ENCODE measurements at places on chromosomes 2 and 18.

GRCh38 chr2:47354013-47354847 is 48.7 kb upstream of the MSH2 start:
- DNase-seq = no peak

- peak; percentile 95 for DNase-seq
Observed at GRCh38 chr2:74454654-74455511, at the start of gene INO80B. Gene INO80B, plus strand, starts transcription at chr2:74455087. Its CDS starts 30 bp downstream, at chr2:74455117.

DNA sequence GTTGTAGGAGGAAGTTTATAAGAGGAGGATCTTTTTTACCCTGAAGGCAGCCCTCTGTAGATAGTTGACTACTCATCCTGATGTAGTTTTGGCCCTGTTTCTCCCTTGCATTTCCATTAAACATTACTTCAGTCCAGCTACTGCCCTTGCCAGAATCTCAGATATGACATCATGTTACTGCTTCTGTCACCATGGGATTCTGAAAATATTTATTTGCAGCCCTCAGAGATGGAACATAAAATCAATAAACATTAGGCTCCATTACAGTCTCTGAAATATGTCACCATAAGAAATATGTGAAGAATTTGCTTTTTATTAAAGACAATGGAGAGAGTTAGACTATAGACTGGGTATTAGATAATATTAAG is 68.7 kb upstream of the STK39 start:
- DNase-seq = no peak

GRCh38 chr2:72007402-72007801 is 140.3 kb downstream of the CYP26B1 start:
- DNase-seq = no peak

DNA sequence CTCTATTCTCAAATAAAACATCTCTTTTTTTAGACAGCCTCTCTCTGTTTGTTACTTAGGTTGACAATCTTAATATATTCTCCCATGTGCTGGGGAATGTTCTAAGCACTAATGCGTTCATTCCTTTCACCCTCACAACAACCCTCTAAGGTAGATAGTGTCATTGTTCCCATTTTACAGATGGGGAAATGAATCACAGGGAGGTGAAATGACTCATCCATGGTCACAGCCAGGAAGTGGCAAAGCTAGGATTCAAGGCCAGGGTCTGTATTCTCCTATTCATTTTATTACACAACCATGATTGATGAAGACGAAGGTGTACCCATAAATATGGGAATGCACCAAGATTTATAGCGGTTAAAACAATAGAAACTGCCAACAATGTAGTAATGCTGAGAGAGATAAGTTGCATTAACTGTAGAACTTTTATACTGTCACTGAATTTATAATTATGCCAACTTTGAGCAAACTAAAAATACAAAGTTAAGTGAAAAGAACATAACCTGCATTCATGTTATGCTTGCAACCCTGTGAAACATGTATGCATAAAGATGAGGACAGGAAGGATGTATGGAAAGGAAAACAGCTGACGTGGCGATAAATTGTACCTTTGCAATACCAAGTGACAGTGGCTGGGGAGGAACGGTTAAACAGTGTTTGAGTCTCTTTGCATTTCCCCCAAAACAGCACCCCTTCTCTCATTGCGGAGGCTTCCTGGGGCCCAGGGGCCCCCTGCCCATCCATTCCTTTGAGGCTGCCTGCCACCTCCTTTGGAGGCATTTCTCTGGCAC is 257.7 kb upstream of the AGAP1 start:
- DNase-seq = no peak

GRCh38 chr18:22088996-22089640 is 80.3 kb upstream of the GATA6 start:
- no peak for DNase-seq

DNA sequence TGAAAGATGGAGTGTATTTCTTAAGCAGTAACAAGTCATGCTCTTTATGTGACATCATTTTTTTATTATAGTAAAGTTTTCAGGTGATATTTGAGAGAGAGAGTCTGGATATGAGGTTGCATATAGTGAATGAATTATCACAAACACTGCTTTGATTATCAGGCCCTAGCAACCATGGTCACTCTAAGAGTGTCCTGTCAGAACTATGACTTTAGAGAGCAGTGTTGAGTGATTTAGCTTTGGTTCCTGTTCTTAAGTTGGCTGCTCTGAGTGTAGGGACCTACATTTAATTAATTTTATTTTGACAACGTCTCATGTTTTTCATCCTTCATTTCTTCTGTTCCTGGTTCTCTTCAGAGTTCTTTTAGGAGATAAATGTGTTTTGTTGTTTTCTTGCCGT is 275.5 kb downstream of the KCNJ3 start:
- DNase-seq = no peak

DNA sequence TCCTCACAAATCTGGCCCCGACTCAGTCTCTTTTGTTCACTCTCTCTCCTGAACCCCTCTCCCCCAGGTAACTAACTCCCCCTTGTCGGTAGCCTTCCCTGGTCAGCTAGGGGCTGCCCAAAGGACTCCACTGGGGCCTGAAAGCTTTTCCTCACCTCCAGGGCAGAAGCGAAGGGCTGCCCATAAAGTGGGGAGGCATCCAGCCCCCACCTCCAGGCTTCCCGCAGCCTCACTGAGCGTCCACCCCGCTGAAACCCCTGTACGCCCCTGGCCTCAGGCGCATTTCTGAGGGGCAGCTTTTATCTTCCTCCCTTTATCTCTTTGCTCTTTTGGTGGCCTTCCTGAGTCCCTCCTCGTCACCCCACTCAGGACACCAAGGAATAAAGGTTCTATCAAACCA is 249.3 kb downstream of the CYP26B1 start:
- no peak for DNase-seq
